ENCODE measurements at places on chromosomes 7 and 10.

DNA sequence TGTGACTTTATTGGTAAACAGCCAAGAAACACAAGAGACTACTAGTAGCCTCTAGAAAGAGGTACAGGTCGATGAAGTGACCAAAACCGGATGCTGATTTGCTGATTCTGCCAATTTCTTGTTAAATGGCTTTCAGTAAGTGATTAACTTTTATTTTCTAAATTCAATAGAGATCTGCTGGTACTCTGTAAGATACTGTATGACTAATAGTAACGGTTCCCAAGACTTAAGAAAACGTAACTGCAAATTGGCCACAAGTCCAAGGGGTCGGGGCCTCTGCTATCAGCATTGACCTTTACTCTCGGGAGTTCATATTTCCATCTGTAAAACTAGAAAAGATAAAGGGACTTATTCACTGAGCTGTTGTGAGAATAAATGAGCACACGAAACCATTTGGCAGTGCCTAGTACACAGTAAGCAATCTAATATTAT, 1.4 kb downstream of the FAM3C start:
- no peak for DNase-seq

DNA sequence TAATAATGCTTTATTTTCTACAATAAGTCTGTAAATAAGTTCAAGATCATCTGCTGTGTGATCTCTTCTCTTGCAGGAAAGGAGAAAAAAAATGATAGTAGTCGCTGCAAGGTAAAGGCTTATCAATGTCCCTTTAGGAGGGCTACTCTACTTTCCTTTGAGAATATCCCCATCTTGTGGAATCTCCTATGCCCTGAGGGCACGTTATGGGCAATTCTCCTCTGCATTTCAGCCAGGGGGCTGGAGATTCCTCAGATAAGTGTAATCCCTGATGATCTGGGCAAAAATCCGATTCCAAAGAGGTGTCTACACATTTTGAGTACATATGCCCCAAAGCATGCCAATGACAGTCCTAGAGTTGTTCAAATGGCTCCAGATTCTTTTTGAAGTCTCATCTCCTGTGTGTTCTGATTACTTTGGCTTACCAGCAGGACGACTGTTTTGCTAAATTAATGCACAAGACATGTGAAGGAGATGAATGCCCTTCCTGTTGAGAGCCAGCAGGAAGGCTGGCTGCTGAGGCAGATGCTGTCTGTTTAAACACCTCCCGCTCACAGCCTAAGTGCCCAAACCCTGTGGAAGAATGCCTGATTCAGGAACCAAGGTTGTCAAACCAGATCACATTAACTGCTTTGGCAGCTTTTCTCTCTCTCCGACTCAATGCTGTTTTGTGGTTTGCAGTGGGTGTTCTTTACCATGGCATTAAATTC, 171.2 kb upstream of the COL1A2 start:
- no peak for DNase-seq

GRCh38 chr10:80371467-80371866, 14.9 kb downstream of the DYDC2 start:
- DNase-seq, result no peak

DNA sequence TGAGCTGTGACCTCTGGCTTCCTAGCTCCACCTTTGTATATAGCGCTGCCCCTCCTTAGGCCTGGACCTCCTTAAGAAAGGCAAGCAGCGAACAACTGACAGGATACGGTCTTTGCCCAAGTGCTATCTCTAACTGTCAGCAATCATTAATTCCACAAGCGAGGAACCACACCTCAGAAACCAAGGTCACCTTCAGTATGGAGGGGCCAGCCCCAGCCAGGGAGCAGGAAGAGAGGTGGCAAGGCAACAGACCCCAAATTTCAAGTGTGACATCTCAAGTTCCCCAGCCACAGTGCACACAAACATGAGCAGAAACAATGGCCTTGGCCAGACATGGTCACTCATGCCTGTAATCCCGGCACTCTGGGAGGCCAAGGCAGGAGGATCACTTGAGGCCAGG, 4.8 kb upstream of the AOC1 start:
- no peak for DNase-seq

GRCh38 chr7:99252166-99252895, 20.3 kb upstream of the MYH16 start:
- DNase-seq, result no peak

- DNase-seq, result no peak
These were observed 67.3 kb downstream of the GLCCI1 start for GRCh38 chr7:8035647-8036518.

Data from stimulated activated CD8-positive, alpha-beta memory T cell treated with anti-CD3 and anti-CD28 coated beads, Interleukin-12 subunit alpha, Interleukin-12 subunit beta, amount 100 ng/mL, for 4 hours (primary cell).